ENCODE measurements at places on chromosomes 3 and 15. TPM values are rescaled to one million over a fixed set of nuclear protein-coding genes. Genes with fewer than 3 reads are reported as not detected.

The POLQ gene
- total RNA-seq, result 14.3 TPM

The SERPINI1 gene
- total RNA-seq, result 2.4 TPM

The PLA2G4D gene
- total RNA-seq, result 1.4 TPM

The C3orf20 gene
- not detected for total RNA-seq

DNA sequence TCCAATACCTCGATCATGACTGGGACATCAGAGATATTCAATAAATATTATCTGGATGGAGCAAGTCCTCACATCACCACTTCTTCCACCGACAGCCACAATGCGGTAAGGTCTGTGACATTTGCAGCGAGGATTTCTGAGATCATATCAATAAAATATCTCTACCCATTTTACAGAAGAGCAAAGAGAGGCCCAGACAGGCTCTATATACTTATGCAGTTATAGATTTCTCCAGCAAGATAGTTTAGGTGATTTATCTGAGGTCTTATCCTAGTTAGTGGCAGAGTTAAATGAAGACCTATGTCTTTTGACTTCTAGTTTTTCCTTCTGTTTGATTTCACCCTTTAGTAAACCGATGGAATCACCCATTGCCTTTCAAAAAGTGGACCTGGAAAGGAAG lies 81.6 kb downstream of the TNIK start:
- H3K4me1 ChIP-seq, result peaks cover 31% of the 10 kb centered on the region
- H3K27ac ChIP-seq, result no peak overlapping the region

- H3K27ac ChIP-seq, result no peak overlapping the region
- no peak for DNase-seq
- no peak overlapping the region for H3K4me3 ChIP-seq
- H3K4me1 ChIP-seq, result peaks cover 16% of the 10 kb centered on the region
- no peaks in the 10 kb centered on the region for H3K36me3 ChIP-seq
Observed at GRCh38 chr15:88648357-88649214, 9.8 kb downstream of the ISG20 start.

GRCh38 chr15:34047893-34048775 lies 9.1 kb upstream of the AVEN start:
- H3K4me1 ChIP-seq, result peaks cover 22% of the 10 kb centered on the region
- H3K27ac ChIP-seq, result peak overlapping the region; percentile 44
- H3K27me3 ChIP-seq, result no peaks in the 10 kb centered on the region
- H3K36me3 ChIP-seq, result no peaks in the 10 kb centered on the region

DNA sequence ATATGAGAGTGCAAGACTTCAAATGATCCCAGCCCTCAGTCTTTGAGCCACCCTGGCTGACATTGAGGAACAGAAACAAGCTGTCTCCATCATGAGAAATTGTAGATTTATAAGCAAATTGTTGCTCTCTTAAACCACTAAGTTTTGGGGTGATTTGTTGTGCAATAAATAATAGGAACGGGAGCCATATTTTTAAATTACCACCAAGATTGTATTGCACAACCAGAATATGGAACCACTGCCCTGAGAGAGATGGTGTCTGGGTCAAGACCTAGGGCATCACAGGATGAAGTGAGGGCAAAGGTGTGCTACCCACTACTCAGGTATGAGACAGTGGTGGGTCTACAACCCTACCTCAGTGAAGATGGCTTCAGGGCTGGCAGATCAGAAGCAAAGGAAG lies 2.3 kb upstream of the CFAP92 start:
- no peak overlapping the region for H3K4me3 ChIP-seq
- no peak overlapping the region for H3K27ac ChIP-seq
- H3K27me3 ChIP-seq, result peaks cover 26% of the 10 kb centered on the region
- no peak for DNase-seq
- H3K4me1 ChIP-seq, result 0 out of 2 replicates have a peak, but pooled peaks cover 7% of the 10 kb centered on the region

DNA sequence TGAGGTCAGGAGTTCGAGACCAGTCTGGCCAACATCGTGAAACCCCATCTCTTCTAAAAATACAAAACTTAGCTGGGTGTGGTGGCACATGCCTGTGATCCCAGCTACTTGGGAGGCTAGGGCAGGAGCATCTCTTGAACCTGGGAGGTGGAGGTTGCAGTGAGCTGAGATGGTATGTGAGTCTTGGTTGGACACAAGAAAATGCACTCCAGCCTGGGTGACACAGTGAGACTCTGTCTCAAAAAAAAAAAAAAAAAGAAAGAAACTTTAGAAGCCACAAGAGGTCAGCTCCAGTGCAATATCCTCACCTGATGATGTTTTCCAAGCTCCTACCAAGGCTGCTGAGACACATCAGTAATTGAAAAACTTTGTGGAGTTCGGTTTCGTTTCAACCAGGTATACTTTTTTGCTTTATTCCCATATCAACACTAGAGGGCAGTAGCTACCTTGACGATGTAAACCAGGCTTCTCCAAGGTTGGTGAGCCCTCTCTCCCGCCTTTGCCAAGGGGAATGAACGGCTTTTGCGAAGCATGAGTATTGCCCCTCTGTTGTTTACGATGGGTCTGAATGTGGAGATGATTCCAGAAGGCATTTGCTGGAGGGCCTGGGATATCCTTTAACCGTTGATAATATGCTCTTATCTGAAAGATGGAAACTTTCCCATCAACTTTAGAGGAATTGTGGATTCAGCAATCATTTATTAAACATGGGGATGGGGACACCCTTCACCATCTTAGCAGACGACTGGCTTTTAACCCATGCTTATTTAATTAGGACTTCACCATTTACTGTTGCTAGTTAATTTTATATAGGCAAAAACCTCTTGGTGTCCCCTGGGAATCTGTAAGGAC lies 202.8 kb downstream of the SV2B start:
- no peak overlapping the region for H3K4me3 ChIP-seq
- 0 out of 2 replicates have a peak, but pooled peaks cover 4% of the 10 kb centered on the region for H3K4me1 ChIP-seq
- no peaks in the 10 kb centered on the region for H3K27me3 ChIP-seq
- H3K36me3 ChIP-seq, result no peaks in the 10 kb centered on the region
- no peak overlapping the region for H3K27ac ChIP-seq

DNA sequence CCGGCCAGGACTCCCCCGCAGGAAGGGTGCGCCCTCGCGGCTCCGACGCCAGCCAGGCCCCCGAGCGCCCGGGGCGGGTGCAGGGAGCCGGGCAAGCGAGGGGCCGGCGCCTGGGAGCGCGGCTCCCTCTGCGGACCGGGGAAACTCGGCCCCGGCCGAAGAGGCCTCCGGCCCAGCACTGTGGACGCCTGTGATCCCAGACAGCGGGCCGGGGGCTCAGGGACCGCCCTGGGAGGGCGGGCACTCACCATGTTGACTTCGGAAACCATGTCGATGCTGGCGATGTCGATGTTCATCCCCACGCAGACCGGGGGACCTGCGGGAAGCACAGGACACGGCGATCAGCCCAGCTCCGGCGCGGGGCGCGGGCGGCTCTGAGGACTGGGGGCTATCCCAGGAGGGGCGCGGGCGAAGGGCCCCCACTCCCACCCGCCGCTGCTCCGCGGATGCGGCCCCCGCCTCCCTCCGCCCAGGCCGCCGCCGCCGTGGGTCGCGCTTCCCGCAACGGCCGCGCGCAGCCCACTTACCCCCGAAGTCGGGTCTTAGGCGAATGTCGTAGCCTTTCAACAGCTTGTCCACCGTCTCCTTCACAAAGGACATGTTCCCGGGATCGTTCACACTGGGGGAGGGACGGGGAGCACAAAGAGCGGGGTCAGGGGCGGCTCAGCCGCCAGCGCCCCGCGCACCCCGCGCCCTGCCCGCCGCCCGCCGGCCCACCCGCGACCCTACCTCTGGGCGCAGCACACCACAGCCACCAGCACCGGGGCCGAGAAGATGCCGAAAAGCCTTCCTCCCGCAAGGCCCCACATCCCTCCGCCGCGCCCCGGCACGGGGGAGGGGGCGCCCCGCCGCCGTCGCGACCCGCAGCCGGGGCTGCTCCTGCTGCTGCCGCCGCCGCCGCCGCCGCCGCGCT lies at the start of gene GABRB3:
Gene GABRB3 (minus strand): TSS at position 913 of the 913 bp plus-strand sequence.
- no peak within 1 kb of the TSS for H3K27ac ChIP-seq
- H3K4me3 ChIP-seq, result no peak within 1 kb of the TSS
- no peak for DNase-seq

DNA sequence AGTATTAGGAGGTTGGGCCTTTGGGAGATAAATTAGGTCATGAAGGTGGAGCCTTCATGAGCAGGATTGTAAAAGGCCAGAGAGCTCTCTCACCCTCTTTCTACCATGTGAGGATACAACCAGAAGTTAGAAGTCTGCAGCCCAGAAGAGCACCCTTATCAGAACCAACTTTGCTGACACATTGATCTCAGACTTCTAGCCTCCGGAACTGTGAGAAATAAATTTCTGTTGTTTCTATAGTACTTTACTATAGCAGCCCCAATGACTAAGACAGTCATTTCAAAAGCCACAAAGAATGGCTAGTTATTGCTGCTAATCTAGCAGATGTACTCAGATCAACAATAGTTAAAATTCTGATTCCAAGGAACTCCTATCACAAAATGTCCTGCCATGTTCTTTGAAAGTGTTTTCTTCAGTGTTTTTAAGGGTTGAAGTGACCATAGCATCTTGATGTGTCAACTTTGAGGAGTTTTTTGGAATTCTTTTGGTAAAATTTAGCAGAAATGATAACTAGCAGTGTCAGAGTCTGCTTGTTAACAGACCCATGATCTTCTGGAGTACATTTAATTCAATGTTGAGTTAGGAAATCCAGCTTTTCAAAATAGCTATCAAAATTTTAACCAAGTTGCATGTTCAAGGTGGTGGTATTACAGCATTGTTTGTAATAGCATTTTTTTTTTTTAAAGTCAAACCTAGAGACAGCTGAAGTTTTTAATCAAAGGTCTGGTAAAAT lies 10.3 kb downstream of the DZIP3 start:
- no peak for DNase-seq
- H3K27me3 ChIP-seq, result no peaks in the 10 kb centered on the region
- H3K4me1 ChIP-seq, result peaks cover 8% of the 10 kb centered on the region
- H3K27ac ChIP-seq, result no peak overlapping the region
- no peak overlapping the region for H3K4me3 ChIP-seq

- H3K4me1 ChIP-seq, result no peaks in the 10 kb centered on the region
- no peaks in the 10 kb centered on the region for H3K27me3 ChIP-seq
- no peak overlapping the region for H3K4me3 ChIP-seq
- no peak overlapping the region for H3K27ac ChIP-seq
Observed at GRCh38 chr3:116388867-116389385, 56.4 kb downstream of the LSAMP start.

GRCh38 chr3:151558661-151559060 lies 97.8 kb upstream of the IGSF10 start:
- H3K36me3 ChIP-seq, result no peaks in the 10 kb centered on the region
- no peak for DNase-seq
- H3K4me3 ChIP-seq, result no peak overlapping the region
- no peak overlapping the region for H3K27ac ChIP-seq

DNA sequence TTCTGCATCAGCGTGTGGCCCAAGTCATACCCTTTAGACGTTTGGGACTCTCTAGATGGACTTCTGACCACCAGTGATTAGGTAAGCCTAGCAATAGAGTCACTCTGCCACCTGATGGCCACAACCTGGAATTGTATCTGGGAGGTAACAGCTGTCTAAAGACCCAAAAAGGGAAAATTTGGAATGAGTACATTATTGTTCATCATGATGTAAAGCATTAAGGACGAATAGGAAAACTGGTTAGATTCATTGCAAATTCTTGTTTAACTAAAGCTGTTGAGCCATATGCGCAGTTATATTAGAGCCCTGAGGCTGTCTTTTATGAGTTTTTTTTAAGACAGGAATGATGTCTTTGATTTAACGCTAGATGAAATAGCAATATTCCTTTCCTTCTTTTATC lies 63.6 kb downstream of the FAM81A start:
- no peak overlapping the region for H3K4me3 ChIP-seq
- no peaks in the 10 kb centered on the region for H3K27me3 ChIP-seq
- H3K27ac ChIP-seq, result no peak overlapping the region
- H3K4me1 ChIP-seq, result no peaks in the 10 kb centered on the region
- peak; percentile 48 for DNase-seq
- H3K36me3 ChIP-seq, result no peaks in the 10 kb centered on the region

DNA sequence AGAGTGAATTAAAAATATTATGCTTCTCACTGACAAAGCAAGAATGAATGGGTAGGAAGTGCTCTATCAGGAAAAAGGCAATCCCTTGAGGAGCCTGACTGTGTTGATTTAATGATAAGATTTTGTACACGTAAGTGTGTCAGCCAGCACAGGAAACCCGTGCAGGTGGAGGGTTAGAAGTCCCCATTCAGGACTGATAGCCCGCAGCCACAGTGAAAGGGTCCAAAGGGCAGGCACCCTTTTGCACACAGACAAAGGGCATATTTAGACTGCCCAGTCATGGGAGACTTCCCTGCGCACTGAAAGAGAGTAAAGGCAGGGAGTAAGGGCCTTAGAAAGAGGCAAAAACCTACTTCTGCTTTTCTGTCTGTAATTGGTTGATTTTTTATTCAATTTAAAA lies 26.4 kb upstream of the SKIL start:
- no peaks in the 10 kb centered on the region for H3K27me3 ChIP-seq
- peak overlapping the region; percentile 81 for H3K27ac ChIP-seq
- peak; percentile 63 for DNase-seq

DNA sequence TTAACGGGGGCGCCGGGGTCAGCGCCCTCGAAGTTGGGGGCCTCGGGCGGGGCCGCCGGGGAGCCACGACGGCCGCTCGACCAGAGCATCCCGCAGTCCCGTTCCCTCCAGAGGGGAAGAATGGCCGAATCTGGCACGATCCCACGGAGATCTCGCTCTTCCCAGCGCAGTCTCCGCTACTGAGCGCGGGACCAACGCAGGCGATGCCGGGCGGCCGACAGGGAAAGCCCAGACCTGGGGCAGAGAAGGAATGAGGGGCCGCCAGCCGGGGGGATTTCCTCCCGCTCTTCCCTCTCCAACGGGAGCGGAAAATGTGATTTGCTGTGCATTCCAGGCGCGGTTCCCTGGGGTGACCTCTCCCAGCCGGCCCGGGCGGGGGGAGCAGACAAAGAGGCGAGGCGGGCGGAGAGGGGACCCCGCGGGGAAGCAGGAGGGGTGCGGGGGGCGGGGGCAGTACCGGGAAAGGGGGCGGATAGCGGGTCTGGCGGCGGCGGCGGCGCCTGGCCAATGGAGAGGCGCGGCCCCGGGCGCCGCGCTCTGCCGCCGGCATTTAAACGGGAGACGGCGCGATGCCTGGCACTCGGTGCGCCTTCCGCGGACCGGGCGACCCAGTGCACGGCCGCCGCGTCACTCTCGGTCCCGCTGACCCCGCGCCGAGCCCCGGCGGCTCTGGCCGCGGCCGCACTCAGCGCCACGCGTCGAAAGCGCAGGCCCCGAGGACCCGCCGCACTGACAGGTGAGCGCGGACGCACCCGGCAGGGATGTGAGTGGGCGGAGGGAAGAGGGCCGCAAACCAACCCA lies at the start of gene GREM1:
Gene GREM1 (plus strand): TSS at position 579 of the 801 bp plus-strand sequence. CDS start 12,687 bp downstream, outside the sequence.
- H3K4me3 ChIP-seq, result no peak within 1 kb of the TSS
- H3K27ac ChIP-seq, result no peak within 1 kb of the TSS
- H3K27me3 ChIP-seq, result no peaks in the 10 kb centered on the region
- no peaks in the 10 kb centered on the region for H3K36me3 ChIP-seq
- no peak for DNase-seq

- H3K4me1 ChIP-seq, result peaks cover 15% of the 10 kb centered on the region
- DNase-seq, result no peak
- no peaks in the 10 kb centered on the region for H3K36me3 ChIP-seq
- H3K27ac ChIP-seq, result no peak overlapping the region
- H3K4me3 ChIP-seq, result no peak overlapping the region
Observed at GRCh38 chr3:111999484-112000324, 982 bp downstream of the TAGLN3 start.

All from PC-9 (cell line).